Activated CD4-positive, alpha-beta T cell treated with anti-CD3 and anti-CD28 coated beads, Interleukin-2, Interleukin-6, amounts not matched to agents 100 ng/mL and 50 ng/mL, durations not matched to agents 16 hours and 8 hours (primary cell): ENCODE measurements at places on chromosomes 13 and 19.

DNA sequence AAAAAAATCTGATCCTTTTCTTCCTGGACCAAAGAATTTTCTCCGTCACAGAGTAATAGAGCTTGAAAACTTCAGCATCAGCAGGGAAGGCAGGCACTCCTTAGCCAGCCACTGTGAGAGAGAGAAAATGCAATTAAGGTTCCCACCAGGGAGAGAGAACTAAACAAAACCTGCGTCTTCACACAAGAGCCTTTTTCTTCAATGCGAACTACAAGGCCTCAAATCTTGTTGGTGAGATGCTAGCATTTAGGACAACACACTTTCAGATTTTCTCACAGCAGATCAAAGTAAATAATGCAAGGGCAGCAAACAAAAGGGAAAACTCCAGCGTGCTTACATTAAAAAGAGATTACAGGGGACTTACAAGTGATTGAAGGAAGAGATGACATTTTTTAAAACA is 80.1 kb downstream of the DACH1 start:
- no peak for DNase-seq

- DNase-seq: no peak
Measured at GRCh38 chr13:73162912-73163911, 104.4 kb downstream of the KLF5 start.

DNA sequence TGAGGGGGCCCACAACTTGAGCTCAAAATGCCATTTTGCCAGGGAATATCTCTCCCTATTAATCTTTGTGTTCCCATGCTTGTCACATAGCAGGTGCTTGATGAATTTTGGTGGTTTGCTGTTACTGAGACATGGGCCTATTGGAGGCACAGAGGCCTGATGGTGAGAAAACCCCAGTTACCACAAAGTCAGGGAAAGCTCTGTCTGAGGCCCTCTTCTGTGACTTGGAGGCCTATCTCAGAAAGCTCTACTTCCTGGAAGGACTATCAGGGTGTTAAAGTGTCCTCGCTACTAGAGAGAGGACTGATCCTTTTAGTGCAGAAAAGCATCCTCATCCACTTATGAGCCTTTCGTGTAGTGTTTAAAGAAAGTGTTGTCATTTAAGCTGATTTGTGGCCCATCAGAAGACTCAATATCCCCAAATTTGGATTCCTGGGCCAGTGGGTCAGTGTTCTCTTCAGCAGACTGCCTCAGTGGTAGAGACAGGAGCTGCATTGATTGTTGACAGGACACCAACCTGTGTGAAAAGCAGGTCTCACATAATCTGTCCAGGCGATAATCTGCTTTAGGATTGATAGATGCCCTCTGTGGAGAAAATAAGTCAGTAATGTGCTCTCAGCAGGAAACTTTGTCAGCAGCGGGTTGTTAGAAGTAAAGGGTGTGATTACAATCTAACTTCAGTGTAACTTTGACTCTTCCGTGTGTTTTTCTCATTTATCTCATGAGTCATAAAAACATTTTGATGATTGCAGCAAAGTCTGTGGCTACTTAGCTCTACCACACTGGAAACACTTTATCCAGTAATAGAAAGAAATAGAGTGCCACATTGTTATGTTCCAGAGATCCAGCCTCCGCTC is 121.0 kb downstream of the AKAP11 start:
- DNase-seq: peak; percentile 82

DNA sequence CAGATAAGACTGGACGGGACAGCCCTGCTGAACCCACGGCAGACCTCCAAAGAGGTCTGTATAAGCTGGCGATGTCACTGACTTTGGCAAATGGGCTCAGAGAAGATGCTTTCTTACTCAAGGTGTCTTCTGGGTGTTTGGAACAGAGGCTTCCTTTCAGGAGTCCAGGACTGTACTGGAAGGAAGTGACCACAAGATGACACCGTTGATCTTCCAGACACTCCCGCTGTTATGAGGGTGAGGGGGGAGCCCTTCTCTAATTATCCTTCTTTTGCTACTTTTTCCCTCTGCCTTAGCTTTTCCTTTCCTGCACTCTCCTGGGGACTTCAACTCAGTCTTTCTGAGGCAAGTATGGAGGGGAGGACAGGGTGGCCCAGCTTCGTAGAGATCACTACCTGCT is 65.2 kb upstream of the ZNF599 start:
- DNase-seq: no peak

DNA sequence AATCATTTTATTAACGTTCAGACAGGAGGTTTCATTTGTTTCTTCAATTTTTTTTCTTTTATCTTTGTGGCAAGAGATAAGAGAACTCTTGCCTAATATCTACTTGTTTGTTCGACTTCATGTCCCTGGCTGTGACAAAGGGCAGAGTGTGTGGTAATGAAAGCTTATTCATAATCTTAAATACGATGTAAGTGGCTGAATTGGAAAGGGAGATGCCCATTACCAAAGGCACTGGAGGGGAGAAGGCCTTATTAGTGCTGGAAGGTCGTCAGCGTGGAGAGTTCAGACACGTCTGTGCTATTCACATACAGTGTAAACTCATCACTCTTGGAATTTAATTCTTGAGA is 54.0 kb downstream of the RFC3 start:
- DNase-seq: no peak

DNA sequence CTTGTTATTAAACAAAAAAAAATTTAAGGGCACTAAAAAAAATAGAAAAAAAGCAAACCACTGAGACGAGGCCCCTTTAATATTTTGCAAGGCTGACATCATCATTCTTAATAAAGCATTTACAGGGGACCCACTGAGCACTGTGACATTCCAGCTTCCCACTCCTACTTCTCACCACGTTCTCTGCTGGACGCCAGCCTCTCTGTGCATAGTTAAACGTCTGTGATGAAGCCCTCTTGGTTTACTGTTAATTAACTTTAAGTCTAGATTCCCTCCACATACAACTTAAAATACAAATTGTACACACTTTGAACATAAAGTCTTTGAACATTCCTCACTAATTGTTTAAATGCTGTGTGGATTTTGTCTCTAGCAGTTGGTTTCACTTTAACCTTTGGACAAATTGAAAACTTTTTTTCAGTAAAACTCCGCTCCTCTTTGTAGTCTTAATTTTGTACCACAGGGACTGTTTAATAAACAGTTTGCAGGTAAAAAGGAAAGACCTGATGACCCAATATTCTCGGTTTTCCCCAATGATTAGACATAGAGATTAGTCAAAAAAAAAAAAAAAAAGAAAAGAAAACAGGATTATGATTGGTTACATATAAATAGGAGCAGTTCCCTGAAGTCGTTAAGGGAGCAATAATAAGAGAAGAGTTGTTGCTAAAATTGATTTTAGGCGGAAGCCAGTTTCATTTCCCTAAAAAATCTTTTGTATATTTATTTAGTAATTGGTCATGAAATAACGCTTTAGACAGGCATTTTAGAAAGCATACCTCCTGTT is 219.8 kb downstream of the MZT1 start:
- DNase-seq: no peak

DNA sequence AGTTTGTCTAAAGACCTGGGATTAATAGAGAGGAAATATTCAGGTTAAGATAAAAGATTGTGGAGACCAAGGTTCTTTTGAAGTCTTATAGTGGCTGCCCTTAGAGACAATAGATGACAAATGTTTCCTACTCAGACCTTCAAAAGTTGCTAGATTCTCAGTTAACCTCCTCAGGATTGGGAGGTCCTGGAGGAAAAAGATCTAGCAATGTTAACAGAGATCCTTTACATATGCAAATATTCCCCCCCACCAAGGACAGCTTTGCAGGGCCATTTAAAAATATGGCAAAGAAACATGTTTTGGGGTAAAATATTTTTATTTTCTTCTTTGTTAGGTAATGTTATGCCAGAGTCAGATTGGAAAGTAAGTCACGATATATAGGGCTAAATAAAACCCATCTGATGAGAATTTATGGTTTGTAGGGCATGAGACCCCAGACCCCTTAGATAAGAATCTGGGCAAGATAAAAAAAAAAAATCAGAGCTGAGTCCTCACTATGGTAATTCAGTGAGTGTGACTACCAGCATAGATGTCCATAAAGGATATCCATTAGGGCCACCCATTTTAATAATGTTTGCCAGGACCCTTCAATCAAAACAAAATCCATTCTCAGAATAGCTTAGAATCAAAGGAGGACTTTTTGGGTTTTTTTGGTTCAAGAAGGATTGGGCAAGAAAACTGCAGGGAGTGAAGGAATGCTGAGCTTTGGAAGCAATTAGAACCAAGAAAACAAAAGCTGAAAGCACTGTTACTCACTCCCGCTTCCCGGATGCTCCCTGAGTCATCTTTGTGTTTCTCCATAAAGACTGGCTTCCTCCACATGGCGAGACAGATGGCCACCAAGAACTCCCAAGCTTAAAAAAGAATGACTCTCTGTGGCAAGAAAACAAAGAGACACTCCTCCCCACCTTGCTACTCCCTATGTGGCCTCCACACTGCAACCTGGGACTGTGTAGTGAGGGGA is 28.2 kb downstream of the VSTM1 start:
- DNase-seq: no peak

DNA sequence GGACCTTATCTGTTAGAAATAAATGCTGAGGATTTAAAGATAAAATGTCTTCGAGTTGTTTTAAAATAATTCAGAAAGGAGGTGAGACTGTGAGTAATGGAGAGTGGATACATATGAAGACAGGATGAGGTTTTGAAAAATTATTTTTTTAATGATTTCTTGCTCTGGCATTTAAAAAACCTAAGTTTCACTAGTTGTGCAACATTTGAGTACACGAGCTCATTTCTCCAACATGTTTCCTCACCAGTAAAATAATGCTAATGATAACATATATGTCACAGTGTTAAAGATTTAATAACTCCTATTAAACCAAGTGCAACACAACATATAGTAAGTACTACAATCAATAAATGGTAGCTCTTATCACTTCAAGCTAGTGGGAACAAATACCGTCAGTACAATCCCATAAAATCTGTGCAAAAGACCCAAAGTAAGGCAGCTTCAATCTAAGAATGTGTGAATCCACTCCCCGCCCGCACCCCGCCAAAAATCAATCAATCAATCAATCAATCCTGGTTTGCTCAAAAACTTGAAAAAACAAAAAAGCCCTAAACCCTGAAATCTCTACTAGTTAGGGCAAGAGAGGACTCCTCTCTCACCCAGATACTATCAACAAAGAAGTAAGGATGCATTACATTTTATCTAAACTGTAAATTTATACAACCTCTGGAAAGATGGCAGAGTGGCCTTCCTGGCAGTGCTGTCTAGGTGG is 1.3 kb downstream of the ALG5 start:
- no peak for DNase-seq

DNA sequence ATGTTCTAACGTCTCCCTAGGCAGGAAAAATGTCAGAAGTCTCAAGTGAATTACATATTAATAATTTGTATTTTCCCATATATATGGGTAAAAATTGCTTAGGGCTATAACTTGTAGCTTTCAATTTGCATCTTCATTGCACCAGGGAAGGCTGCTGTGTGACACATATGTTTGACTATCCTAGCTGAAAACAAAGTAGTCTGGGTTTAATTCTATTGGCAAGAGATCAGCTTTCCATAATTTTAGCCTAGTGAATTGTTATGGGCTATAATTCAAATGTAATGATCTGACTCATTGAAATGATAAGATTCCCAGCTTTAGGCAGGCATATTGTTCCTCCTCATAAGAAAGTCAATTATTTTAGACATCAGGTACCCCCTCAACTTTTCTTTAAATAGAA is 553.1 kb downstream of the DCT start:
- no peak for DNase-seq

GRCh38 chr13:75645141-75645540 is 9.0 kb downstream of the LMO7 start:
- DNase-seq: no peak

DNA sequence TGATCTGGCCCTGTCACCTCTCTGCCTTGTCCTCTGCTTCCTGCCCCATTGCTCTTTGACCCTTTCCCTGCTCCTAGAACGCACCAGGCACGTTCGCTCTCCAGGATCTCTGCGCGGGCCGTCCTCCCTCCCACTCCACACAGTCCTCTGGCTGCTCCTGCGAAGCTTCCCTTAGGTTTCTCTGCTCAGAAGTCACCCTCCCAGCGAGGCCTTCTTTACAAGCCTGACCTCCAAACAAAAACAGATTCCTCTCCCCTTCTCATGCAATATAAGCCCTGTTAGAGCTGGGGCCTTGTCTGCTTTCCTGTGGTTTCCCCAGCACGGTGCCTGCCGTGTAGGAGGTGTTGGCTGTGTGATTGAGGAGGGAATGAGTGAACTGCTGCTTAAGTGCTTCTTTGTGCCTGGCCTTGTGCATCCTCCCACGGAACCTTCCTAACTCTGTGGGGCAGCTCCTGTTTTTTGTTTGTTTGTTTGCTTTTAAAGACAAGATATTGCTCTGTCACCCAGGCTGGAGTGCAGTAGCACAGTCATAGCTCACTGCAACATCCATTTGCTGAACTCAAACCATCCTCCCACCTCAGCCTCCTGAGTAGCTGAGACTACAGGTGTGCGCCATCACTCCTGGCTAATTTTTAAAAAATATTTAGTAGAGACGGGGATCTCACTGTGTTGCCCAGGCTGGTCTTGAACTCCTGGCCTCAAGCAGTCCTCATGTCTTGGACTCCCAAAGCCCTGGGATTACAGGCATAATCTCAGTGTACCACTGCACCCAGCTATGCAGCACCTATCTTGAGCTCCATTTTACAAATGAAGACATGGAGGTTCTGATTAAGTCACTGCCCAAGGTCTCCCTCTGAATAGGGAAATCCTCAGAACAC is 82.0 kb downstream of the SIPA1L3 start:
- DNase-seq: peak; percentile 4

DNA sequence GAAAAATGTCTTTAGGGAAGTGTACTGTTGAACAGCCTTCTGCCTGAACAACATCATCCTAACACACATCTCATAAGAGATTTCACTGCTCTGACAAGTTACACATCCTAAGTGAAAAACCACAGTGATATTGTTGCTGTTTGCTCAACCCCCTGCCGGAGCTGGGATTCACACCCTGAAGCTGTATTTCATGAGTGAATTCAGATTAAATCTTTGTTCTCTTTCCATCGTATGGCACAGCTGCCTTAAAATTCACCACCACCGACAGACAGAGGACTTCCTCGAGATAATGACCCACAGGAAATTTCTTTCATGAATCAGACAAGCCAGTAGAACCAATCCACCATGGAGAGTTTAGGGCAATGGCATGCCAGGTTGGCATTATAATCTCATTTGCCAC is 280.8 kb downstream of the DCT start:
- DNase-seq: no peak

GRCh38 chr13:113877149-113877990 is 13.5 kb upstream of the GAS6 start:
- no peak for DNase-seq

DNA sequence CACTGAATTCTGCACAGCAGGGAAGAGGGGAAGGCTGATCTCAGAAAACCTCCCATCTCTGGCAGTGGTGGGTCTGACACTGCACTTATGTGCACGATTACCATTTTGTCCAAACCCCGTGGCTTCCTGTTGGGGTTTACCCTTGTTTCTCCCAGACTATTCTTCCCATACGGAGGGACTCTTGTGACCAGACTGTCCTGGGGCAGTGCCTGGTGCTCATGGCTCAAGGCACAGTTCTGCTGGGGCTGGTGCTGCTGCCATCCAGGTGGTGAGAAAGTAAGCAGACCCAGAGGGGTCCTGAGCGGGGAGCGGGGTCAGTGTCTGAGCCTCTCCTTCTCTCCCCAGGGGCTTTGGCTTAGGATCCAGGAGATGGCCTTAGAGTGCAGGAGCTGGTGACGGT is 5.1 kb upstream of the SIGLEC9 start:
- DNase-seq: no peak
